ENCODE measurements at places on chromosomes 6 and 20.

DNA sequence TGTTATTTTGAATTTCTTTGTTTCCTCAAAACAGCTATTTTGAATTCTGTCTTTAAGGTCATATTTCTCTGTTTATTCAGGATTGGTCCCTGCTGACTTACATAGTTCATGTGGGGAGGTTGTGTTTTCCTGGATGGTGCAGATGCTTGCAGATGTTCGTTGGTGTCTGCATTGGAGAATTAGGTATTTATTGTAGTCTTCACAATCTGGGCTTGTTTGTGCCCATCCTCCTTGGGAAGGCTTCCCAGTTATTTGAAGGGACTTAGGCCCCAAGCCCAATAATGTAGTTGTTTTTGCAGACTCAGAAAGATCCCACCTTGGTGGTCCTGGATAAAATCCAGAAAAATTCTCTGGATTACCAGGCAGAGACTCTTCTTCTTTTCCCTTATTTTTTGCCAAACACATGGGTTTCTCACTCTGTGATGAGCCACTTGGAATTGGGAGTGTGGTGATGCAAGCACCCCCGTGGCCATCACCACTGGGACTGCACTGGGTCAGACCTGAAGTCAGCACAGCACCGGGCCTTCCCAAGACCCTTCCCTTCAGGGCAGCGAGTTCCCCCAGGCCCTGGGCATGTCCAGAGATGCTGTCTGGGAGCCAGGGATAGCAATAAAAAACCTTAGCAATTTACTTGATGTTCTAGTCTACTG lies 81.6 kb upstream of the EZR start:
- DNase-seq, result no peak

DNA sequence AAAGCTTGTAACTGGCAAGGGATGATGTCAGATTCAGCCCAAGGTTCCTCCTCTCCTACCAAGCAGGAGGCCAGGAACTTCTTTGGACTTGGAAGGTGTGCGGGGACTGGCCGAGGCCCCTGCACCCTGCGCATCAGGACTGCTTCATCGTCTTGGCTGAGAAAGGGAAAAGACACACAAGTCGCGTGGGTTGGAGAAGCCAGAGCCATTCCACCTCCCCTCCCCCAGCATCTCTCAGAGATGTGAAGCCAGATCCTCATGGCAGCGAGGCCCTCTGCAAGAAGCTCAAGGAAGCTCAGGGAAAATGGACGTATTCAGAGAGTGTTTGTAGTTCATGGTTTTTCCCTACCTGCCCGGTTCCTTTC lies 14.4 kb downstream of the TNFAIP3 start:
- no peak for DNase-seq

- DNase-seq, result no peak
These were observed 342.0 kb downstream of the SOX4 start for GRCh38 chr6:21935561-21936028.

GRCh38 chr6:30839671-30840070 lies 44.6 kb upstream of the DDR1 start:
- no peak for DNase-seq

GRCh38 chr20:54688476-54688875 lies 213.1 kb downstream of the DOK5 start:
- DNase-seq, result no peak

DNA sequence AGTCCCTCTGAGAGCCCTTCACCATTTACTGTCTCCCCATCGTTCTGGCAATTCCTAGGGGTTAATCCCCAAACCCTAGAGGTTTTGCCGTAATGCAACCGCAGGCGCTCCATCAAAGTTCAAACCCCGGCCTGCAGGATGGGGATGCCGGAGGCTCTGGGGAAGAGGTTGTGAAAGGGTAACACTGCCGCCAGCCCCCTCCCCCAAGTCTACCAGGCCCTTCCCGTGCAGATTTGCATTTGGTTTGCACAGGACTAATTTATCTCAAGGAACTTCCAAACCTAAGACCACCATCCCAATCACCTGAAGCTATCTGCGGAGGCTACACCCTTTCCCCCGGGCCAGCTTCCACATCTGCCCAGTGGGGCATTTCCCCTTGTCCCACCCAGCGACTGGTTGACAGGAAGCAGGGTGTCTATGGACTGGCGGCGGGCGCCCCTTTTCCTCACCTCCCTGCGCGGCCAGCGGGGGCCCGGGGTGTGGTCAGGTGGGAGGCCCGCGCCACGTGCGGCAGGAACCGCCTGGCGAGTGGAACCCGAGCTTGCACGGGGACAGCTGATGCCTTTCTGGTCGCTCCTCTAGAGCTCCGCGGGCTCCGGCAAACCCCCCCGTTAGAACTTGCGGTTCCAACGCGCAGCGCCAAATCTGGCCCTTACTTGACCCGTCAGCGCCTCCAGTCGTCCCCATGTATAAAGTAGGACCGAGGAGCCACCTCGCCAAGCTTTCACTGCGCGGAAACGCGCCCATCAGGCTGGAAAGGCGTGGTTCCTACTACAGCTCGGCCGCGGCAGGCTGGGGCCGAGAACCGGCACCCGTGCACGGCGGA lies 9.4 kb upstream of the SLC4A11 start:
- no peak for DNase-seq

- DNase-seq, result no peak
These were observed 19.8 kb downstream of the BFSP1 start for GRCh38 chr20:17511401-17511800.

DNA sequence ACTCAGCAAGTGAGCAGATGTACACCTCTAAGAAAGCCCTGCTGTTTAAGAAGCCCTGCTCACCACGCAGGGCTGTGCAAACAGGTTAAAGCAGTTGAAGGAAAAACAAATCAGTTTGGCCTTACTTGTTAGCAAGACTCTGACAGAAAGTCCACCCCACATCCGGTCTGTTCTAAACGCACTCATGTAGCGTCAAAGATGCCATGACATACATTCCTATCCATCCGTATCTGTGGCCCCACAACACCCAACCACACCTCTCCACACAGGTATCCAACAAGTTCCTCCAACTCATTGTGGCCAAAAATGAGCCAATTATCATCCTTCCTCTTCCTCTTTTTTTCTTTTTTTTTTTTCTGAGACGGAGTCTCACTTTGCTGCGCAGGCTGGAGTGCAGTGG lies 22.8 kb upstream of the RAB22A start:
- DNase-seq, result no peak

DNA sequence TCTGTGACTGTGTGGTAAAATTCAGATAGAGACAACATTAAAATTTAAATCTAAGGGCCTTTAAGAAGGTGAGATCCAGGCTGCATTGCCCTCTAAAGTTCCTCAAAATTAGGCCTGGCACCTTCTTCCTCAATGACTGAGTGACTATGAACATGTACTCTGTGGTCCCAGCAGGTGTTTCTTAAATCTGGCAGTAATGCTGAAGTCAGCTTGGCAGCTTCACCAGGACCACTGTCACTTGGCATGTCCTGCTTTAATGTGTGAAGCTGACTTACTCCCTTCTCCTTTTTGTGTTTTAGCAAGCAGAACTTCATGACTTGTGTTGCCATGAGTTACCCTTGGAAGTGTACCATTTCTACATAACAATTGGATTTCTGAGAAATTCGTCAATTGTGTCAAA lies 141.7 kb downstream of the NKAIN2 start:
- no peak for DNase-seq

DNA sequence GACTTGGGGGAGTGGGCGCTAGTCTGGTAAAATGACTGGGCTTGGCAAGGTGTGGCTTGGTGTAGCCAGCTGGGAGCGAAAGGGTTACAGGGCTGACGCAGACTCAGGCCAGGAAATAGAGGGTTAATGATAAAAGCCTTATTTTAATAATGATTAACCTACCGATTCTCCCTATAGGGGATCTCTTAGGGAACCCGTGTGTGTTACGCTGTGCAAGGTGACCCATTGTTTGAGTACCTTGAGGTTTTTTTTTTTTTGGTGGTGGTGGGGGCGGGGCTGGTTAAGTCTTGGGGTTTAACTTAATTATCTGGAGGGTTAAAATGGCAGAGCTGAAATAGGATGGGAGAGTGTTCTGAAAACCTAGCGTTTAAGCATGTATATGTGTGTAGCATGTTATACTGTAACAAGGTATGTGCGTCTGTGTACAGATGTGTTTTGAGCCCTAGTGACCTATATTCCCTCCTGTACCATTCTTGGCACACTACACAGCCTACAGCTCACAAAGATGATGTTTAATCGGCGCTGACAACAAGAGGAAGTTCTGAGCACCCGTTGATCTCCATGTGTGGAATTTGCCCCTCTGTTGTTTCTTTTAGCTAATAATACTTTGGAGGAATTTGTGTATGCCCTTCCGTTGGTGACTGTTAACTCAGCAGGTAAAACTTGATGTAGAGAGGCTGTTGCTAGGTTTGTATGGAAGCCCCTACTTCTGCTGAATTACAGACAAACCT lies 1.3 kb downstream of the CARMIL1 start:
- DNase-seq, result no peak

Measured in CD8-positive, alpha-beta memory T cell (primary cell).